ENCODE measurements at places on chromosomes 7 and 10.

- no peak for DNase-seq
Observed at GRCh38 chr7:94483843-94484242, 25.8 kb upstream of the CASD1 start.

DNA sequence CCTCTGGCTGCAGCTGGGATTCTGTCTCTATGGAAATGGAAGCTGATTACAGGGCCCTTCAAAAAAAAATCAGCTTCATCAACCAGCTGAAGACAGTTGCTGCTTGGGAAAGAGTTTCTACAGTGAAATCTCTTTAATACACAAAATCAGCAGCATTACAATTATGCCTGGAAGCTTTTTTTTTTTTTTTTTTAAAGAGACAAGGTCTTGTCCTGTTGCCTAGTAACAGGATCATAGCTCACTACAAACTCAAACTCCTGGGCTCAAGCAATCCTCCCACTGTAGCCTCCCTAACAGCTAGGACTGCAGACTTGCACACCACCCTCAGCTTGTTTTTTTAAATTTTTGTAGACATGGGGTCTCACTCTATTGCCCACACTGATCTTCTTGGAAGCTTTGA, 94.5 kb downstream of the OR13A1 start:
- DNase-seq, result no peak

GRCh38 chr7:139901056-139901795, 72.2 kb downstream of the TBXAS1 start:
- no peak for DNase-seq

DNA sequence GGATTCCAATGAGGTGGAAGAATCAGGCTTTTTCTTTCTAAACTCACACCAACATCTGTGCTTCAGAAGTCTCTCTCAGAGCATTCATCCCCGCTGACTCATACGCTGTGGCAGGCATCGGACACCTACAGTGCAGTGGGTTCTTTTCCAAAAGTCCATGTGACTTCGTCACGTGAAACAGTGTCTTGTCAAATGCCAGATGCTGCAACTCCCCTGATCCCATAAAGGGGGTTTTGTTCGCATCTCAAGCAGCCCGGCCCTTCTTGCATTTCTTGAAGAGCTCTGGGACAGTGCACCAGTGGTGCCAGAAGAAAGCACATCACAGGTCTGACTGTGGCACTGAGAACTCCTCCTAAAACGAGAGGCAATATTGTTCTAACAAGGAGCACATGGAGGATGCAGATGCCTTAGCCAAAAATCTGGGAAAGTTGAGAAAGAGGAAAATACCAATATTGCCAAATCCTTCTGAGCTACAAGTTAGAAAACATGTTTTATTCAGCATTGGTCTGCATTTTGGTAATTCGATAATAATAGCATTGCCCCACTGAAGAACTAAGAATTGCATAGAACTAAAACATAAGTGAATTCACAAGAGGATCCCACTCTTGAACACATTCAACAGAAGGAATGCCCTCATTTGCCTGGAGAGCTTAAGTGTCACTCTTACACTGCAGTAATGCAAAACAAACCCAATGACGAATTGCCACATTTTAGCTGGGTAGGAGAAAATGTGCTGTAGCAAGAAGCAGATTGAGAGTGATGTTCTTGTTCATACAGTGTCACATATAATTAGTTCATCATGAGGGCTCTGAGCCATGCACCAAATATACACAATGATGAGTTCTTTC, 204.4 kb downstream of the CXCL12 start:
- DNase-seq, result peak; percentile 99

- no peak for DNase-seq
Observed at GRCh38 chr7:8386926-8387550, 46.4 kb upstream of the NXPH1 start.

DNA sequence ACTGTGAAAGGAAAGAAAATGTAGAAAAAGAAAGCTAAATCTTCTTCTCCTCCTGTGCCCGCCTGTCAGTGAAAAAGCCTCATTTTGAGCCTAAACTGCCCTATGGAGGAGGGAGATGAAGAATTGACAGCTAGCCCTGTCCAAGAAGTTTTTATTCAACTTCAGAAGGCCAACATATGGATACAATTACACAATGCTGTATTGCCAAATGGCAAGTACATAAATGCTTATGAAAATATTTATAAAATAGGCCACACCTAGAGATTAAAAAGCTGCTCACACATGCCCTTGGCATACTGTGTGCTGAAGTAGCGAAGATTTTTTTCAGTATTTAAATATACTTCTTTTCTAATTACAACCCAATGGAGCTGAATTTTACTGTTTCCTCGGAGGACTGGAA, 65.1 kb upstream of the NEBL start:
- no peak for DNase-seq

DNA sequence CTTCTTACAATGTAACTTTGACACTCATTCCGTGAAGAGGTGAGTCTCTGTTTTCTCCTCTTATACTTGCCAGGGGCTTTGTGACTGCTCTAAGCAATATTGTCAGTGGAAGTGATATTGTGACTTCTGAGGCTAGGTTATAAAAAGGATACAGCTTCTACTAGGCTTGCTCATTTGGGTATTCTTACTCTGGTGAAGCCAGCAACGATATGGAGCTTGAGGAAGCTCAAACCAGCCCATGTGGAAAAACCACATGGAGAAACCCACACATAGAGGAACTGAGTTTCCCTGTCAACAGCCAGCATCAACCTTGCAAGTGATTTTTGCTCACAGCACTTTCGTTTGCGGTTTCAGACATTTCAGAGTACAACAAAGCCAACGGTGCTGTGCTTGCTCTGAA, 149.6 kb upstream of the SEMA3E start:
- no peak for DNase-seq

DNA sequence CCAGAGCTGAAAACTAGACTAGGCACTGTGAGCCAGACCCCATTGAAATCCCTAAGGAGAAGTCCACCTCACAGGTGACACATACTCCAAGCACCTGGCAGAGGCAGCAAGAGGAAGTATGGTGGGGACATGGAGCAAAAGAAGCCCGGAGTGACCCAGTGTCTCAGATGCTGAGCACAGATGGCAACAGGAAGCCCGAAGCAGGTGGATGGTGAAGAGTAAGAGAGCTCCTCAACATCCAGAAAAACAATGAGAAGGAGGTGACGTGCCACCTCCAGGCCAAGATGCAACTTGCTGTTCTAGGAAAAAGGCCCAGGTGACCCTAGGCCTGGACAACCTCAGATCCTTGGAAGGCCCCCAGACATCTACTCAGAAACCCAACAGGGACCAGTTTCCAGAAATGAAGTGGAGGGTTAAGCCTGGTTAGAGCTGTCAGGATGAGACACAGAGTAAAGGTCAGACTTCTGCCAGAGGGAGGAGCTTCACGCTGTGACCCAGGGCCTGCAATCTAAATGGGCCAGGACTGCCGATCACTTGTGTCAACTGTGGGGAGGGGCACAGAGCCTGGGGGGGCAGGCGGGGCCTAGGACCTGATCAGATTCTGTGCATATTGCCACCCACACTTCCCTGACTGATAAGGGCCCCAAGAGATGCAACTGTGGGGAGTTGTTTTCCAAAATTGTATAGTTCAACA, 2.4 kb upstream of the COBL start:
- DNase-seq, result no peak

DNA sequence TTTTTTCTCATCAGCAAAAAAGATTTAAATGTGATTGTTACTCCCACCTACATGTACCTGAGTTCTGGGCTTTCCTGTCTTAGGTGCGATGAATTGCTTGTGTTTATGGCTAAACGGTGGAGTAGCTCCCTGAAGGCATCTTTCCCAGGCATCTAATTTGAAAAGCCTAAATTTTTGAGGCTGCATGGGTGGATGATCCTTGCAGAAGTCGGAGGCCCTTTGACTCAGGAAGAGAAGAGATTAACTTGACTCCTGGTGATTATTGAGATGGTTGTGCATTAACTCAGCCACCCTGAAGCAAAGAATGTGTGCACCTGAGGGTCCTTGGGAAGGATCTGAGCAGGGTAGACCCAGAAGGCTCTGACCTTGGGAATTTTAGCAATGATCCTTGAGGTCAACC, 155.6 kb upstream of the SEMA3C start:
- DNase-seq, result no peak

- peak; percentile 78 for DNase-seq
Observed at GRCh38 chr7:19674266-19674960, 34.4 kb downstream of the POLR1F start.

DNA sequence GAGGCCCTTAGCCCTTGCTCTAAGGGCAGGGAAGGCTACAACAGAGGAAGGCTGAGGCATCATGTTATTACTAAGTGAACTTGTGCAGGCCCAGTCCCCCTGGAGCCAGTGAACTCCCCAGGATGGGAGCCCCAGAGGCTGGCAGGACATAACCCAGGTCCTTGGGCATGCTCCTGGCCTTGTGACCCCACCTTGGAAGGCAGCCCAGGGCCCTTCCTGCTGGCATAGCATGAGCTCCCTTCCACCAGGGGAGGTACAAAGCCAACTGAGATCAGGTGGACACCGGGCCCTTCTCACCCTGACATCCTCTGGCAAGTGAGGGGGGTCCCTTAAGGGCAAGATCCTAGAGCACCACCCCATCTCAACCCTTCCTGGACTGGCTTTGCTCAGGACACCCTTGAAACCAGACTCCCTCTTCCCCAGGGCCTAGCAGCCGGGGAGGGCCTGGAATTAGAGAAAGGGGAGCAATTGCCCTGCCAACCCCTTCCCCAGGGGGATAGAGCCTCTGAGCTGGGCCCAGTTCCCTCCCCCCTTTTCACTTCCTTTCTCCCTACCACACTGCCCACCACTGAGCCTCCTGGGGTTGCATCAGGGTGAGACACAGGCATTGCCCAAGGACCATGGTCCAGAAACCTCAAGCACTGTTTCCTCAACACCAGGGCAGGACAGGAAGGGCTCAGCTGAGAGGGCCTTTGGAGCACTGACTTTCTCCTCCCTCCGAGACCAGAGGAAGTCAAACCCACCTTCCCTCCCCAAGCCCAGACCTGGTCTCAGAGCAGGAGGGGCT, 1.8 kb upstream of the VSIR start:
- no peak for DNase-seq

DNA sequence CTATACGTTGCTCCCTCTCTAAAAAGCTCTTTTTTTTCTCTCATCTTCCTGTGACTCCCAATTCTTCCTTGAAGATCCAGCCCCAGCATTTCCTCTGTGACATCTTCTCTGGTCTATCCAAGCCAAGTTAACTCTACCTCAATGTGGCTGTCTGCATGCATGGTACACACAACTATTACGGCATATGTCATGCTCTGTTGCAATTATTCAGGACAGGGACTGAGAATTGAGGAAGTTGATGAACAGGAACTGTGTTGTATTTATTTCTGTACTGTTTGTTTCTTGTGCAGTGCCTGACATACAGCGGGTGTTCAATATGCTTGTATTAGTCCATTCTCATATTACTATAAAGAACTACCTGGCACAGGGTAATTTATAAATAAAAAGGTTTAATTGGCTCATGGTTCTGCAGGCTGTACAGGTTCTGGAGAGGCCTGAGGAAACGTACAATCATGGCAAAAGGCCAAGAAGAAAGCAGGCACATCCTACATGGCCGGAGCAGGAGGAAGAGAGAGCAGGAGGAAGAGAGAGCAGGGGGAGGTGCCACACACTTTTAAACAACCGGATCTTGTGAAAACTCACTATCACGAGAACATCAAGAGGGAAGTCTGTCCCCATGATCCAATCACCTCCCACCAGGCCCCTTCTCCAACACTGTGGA, 6.3 kb downstream of the TRPV5 start:
- no peak for DNase-seq

DNA sequence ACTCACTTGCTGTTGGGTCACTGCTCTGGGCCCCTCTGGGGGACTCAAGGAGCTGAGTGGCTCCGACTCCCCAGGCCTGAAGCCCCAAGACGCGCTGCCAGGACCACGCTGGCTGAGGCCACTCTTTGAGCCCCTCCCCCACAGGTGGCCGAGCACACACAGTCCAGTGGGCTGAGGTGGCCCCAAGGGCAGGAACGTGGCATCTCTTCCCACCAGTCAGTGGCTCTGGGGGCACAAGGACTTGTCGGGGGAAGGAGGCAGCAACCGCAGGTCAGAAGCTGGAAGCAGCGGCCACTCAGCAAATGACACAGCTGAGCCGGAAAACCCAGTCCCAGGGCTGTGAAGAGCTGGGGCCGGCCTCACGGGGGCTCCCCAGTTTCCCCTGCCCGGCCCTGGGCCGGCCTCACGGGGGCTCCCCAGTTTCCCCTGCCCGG, 24.1 kb downstream of the GRIFIN start:
- DNase-seq, result no peak

DNA sequence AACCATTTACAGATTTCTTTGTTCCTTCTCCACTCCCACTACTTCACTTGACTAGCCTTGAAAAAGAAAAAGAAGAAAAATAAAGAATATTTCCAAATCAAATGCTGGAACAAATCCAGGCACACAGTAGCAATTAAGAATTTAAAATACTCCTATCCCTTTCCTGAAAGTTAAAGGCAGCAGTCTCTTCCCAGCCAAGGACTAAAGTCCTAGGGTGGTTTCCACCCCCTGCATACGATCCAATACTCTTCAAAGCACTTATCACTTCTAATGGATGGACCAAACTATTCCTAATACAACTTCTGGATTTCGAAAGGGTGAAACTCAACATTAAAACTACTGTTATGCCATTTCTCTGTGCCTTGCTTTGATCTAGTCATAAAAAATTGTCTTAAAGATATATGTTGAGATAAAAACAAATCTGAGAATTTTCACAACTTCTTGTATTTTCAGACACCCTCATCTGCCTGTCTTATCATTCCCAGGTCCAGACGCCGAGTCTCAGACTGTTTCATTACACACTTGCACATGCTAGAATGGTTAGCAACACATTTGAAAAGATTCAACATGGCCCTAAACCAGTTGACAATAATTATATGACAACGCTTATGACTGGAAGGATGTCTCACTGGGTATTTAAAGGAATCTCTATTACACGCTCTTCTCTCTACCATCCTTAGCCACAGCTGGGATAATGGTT, 13.4 kb downstream of the ELMO1 start:
- no peak for DNase-seq

DNA sequence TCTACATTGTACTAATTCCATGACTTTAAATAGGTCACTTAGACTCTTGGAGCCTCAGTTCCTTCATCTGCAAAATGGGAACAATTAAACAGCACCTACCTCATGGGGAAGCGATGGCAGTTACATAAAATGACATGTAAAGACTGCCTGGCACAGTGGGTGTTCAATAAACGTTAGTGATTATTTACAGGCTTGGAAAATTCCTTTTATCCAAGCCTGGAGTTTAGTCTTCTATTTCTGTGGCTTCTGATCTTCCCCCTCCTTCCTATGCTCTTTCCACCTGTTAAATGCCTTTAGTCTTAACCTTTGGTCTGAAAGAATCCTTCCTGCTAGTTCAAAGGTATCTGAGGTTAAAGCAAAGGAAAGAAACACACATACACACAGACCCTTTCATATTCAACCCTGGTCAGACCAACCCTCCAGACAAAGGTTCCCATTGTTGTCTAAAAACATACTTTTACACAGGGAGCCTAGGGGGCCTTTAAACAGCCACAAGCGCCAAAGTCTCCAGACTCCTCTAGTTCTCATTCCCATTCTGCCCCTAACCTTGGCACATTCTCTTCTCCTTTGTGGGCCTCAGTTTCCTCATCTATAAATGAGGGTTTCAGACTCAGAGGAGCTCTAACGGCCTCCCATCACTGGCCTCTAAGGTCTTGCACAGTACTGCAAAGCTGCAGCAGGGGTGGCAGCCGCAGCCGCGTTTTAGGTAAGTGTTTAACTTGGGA, 21.4 kb downstream of the SORBS1 start:
- no peak for DNase-seq
